CD4-positive, alpha-beta T cell treated with Interleukin-12 subunit alpha and Interleukin-12 subunit beta, for 1 hour (primary cell): ENCODE measurements at places on chromosomes 1 and 21.

- no peak for DNase-seq
Measured at GRCh38 chr1:245019910-245020486, 134.8 kb upstream of the KIF26B start.

- no peak for DNase-seq
Measured at GRCh38 chr21:16330908-16331268, 601.1 kb downstream of the USP25 start.

GRCh38 chr1:206672011-206672688 is 12.6 kb upstream of the MAPKAPK2 start:
- DNase-seq, result no peak

DNA sequence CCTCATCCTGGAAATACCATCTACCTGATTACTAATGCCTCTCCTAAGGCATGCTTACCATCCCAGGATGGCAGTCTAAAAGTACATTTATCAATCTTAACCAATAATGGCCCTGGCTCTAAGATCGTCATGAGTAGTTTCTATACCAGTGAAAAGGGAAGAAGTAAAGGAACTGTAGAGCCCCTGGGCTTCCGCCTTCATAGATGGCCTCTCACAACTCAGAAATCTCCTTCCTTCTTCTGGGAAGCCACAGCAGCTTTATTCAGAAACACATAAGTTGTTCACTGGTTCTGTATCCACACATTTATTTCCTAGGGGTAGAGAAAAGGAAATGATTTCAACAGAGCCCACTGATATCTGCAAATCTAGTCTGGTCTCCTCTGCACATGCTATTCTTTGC is 41.0 kb upstream of the CD5L start:
- no peak for DNase-seq

- no peak for DNase-seq
Measured at GRCh38 chr1:178124115-178124514, 30.2 kb downstream of the RASAL2 start.

- DNase-seq, result peak; percentile 37
Measured at GRCh38 chr1:119275145-119276134, 93.1 kb upstream of the HAO2 start.

- no peak for DNase-seq
Measured at GRCh38 chr1:248828845-248829244, 3.1 kb upstream of the SH3BP5L start.

GRCh38 chr1:223784541-223784940 is 61.2 kb downstream of the TP53BP2 start:
- no peak for DNase-seq

DNA sequence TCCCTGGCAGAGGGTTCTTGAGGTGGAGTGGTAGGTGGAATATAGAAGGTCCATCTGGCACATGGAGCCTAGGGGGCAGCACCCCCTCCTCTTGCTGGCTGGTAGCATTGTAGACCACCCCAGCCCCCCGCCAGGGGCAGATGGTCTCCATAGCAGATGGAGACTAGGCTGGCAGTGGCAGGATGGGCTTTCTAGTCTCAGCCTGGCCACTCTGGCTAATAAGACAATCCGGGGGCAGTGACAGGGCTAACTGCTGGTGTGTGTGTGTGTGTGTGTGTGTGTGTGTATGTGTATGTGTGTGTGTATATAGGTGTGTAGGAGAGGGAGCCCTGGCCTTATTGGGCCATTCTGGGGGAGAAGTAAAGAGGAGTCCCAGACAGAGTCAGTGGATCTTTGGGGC is 16.1 kb downstream of the UTP11 start:
- no peak for DNase-seq

DNA sequence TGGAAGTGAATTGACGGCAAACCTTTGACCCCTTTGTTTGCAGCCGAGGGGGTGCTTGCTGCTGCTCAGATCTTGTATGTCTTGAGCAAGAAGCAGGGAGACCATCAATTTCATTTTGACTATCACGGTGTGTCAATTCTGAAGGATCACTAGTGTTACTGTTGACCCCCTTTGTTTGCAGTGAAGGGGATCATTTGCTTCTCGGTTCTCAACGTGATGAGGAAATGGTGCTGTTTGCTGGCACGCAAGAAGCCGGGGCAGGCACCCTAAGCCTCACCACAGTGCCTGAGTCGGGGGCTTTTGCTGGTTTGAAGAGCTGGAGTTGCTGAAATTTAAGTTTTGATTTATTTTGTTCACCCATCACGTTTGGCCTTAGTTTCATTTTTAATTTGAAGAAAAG is 7.5 kb downstream of the RBM15 start:
- DNase-seq, result no peak

DNA sequence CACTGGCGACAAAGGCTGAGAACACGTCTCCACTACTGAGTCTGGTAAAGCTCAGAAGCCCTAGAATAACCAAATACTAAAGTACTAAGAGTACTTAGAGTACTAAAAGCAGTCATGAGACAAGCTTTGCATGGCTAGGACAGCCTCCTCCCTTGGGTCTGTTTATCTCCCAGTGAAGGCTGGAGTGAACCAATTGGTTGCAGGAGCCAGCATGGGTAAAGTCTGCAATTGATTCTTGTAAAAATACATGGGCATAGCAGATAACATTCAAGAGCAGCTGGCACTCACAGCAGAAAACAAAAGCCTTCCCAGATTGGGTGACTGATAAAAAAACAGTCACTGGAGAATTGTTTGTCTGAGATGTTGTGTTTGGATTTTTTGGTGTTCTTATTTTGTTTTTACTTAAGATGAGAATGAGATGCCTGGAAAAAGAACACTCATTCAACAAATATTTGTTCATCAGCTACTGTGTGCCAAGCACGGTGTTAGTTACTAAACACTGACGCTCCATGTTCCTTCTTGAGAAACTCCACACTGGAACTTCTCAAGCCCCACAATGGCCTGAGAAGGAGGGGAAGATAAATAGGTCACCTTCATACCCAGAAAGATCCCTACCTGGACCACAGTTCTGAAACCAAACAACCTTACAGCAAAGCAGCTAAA is 3.7 kb downstream of the IRF6 start:
- no peak for DNase-seq

- DNase-seq, result no peak
Measured at GRCh38 chr1:36776948-36777831, 257.1 kb downstream of the GRIK3 start.

- DNase-seq, result no peak
Measured at GRCh38 chr1:40583980-40584379, 52.5 kb downstream of the ZNF684 start.

- DNase-seq, result no peak
Measured at GRCh38 chr1:118564961-118565703, 380.1 kb upstream of the SPAG17 start.

DNA sequence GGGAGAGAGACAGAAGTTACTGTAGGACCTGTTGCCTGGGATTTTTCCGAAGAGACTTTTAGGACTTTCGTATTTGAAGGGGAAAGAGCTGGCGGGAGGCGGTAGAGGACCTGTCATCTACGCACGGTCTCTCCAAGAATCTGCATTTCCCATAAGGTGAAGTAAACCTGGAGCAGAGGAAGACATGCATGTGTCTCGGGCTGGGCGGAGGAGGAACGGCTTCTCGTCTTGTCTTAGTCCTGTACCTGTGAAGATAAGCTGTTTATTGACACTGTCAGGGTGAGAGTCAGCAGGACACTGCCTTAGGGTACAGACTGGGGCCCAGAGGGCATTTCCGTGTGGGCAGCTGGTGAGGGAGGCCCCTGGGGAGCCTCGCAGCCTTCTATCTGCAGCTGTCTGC is 123.4 kb upstream of the COL6A1 start:
- DNase-seq, result no peak

GRCh38 chr1:43421396-43421795 is 31.7 kb downstream of the SZT2 start:
- DNase-seq, result no peak

DNA sequence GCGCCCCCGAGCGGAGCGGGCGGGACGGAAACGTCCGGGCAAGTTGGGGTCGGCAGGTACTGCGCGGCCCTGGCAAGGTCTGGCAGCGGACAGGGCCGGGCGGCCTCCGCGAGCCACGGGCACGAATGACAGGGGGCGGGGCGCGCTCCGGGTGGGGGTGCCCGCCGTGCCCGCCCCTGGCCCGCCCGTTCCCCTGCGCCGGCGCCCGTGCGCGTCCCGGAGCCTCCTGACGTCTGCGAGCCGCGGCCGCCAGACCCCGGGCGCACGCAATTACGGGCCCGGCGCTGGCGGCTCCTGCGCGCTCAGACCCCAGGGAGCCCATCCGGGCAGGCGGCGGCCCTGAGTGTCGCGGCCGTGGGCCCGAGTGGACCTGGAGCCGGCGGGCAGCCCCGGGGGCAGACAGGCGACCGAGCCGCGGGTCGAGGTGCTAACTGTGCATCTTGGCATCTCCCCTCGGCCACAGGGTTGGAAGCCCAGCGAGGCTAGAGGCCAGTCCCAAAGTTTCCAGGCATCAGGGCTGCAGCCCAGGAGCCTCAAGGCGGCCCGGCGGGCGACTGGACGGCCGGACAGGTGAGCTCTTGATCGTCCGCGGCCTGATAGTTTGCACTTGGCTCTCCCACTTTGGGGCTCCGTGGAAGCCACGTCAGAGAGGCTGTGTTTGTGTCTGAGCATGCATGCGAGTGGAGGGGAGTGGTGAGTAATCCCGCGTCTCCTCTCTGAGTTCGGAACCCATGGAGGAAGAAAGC is 918 bp downstream of the MIB2 start:
- peak; percentile 63 for DNase-seq

GRCh38 chr21:45011911-45012661 is 62.3 kb upstream of the ADARB1 start:
- DNase-seq, result no peak

GRCh38 chr1:46569884-46570725 is 18.7 kb upstream of the KNCN start:
- DNase-seq, result no peak

DNA sequence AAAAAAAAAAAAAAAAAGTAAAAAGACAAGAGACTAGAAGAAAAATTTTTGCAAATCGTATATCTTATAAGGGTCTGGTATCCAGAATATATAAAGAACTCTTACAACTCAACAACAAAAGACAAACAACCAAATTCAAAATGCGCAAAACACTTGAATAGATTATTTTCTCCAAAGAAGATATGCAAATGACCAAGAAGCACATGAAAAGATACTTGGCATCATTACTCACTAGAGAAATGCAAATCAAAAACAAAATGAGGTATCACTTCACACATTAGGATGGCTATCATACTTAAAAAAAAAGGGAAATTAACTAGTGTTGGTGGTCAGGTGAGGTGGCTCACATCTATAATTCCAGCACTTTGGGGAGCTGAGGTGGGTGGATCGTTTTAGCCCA is 12.0 kb upstream of the SLC2A5 start:
- DNase-seq, result no peak

- peak; percentile 33 for DNase-seq
Measured at GRCh38 chr1:211687462-211688215, 12.2 kb upstream of the NEK2 start.

DNA sequence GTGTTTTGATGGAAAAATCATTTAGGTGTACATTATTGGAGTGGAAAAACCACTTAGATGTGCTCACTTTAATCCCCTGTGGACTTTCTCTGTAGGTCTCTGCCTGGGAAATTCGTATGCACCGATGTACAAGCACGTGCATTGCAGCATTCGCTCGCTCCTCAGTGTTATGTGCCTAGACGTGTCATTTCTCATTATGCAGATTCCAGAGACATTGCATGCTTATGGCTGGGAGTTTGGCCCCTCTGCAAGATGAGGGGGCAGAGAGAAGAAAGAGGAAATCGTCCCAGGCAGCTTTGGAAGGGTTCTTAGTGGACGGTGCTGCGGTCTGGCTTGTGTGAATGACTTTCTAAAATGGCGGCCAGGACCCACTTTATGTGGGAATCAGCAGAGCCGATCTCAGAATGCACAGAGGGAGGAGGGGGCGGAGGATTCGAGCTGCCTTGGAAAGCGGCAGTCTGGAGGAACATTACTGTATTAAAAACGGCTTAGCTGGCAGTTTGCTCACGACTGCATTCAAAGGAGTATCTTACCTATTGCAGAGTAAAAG is 2.3 kb downstream of the SPEN start:
- peak; percentile 38 for DNase-seq

- DNase-seq, result no peak
Measured at GRCh38 chr21:35136586-35137219, 87.6 kb upstream of the RUNX1 start.

- DNase-seq, result peak; percentile 39
Measured at GRCh38 chr1:26278724-26279455, 996 bp upstream of the SH3BGRL3 start.

- no peak for DNase-seq
Measured at GRCh38 chr1:110390692-110391245, at the start of gene SLC16A4. SLC16A4 (minus strand) TSS chr1:110391026; CDS start chr1:110389323, 1,703 bp downstream.

GRCh38 chr1:201944639-201945038 is 1.7 kb downstream of the LMOD1 start:
- no peak for DNase-seq

GRCh38 chr1:221240690-221241089 is 361.4 kb downstream of the HLX start:
- no peak for DNase-seq

GRCh38 chr1:162404550-162405160 is 7.3 kb downstream of the SH2D1B start:
- DNase-seq, result no peak

GRCh38 chr1:61071205-61072130 is 10.9 kb upstream of the NFIA start:
- no peak for DNase-seq

GRCh38 chr21:26115899-26116298 is 54.7 kb downstream of the APP start:
- DNase-seq, result no peak

DNA sequence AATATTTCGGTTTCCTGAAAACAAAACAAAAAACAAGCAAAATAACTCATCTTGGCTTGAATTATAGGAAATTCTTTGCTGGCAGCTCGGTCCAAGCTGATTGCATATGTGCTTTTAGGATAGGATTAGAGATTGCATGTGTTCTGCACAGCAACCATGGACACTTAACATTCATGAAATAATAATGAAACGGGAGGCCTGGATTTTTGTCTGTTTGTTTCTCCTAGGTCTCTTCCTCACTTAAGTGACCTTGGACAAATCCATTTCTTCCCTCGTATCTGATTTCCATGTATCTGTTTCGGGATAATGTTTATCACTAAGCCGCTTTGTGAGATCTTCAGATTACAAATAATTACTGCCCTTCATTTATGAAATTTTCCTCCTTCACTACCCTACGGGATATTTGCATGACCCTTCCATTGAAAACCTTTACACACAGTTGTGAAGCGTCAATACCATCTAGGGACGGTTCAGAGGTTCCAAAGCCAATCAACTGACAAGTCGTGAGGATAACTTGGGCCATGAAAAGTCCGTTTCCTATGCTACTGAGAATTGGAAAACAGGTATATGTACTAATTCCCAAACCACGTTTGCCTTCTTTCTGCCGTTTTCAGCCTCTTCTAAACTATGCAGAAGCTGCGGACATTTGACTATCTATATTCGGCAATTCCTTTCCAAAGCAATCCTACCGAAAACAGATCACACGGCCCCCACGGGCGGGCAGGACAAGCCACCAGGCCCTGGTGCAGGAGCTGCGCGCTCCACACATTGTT is 1.3 kb upstream of the H3-3A start:
- DNase-seq, result no peak

DNA sequence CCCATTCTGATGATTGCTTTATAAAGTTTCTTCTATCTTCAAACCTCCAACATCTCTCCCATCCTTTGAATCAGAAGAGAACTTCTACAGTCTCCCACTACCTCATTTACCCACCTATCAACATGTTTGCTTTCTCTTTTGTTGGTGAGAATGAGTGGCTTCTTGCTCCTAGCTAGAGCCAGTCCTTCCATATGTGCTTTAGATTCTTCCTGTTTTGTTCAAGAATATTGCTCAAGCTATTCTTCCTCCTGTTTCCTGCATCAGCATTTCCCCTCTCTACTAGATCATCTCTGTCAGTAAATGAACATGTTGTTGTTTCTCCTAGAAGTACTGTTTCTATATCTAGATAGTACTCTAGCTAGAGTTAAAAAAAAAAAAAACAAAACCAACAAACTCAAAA is 6.3 kb downstream of the ATF6 start:
- no peak for DNase-seq
